T-cell (primary cell): ENCODE measurements at places on chromosomes 13 and 19.

DNA sequence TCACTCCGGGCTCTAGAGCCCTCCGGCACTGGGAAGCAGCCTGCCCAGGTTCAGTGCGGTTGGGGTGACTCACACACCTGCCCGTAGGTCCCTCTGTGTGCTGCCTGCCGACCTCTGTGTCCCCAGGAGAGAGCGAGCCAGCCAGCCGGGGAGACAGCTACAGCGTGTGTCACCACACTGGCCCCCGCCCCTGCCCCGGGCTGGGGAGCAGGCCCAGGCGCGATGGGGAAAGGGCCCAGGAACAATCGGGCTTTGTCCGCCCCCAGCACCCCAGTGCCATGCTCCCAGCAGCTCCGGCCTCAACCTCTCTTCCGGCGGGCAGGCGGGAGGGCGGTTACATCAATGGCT, at the start of gene KLK6:
TSS of gene KLK6 (minus strand) at position 179 of the 348 bp plus-strand sequence. CDS start 1,487 bp downstream, outside the sequence.
- no peak for DNase-seq

GRCh38 chr13:107993239-107993949, 221.9 kb downstream of the LIG4 start:
- no peak for DNase-seq

GRCh38 chr13:87736849-87737385, 65.7 kb downstream of the SLITRK5 start:
- DNase-seq: no peak

GRCh38 chr19:18742838-18743783, 48.0 kb downstream of the COMP start:
- no peak for DNase-seq

DNA sequence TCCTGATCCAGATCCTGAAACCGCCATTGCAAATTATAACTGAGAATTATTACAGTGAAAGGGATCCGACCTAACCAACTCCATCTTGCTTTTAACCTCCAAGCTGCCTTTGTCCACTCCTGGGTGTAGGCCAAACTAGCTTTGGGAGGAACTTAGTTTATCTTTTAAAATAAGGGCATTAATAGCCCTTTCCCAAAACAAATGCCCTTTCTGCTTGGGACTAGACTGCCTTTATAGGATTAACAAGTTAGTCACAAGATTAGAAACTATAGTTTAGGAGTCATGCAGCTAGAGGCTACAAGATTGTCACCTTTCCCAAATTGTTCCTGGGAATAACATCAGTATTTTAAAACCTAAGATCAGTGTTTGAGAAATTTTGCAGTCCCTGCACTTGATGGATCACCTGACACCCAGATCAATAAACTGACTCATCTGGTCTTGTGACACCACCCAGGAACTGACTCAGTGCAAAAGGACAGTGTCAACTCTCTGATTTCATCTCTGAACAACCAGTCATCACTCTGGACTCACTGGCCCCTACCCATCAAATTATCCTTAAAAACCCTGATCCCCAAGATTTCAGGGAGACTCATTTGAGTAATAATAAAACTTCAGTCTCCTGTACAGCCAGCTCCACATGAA, 4.1 kb upstream of the ZNF841 start:
- no peak for DNase-seq

GRCh38 chr13:80164462-80164861, 176.5 kb downstream of the SPRY2 start:
- no peak for DNase-seq

DNA sequence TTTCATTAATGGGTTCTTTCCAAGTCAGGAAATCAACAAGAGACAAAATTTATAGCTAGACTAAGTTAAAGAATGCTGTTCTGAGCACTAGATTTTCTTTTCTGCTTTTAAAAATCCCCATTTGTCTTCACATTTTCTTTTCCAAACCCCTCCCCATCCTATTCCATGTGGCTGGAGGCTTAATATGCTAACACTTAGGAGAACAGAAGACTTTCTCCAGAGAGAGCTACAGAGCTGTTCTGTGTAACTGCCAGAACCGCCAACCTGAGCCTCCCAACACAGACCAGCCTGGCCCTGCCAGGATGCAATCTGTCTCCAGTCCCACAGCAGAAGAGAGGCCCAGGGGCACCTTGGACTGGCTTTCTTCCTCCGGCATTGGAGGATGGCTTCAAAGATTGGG, 264.1 kb downstream of the NDFIP2 start:
- DNase-seq: no peak
